ENCODE measurements at places on chromosomes 6 and 20.

- no peak for DNase-seq
Observed at GRCh38 chr6:114342086-114342825, 567 bp downstream of the HS3ST5 start.

DNA sequence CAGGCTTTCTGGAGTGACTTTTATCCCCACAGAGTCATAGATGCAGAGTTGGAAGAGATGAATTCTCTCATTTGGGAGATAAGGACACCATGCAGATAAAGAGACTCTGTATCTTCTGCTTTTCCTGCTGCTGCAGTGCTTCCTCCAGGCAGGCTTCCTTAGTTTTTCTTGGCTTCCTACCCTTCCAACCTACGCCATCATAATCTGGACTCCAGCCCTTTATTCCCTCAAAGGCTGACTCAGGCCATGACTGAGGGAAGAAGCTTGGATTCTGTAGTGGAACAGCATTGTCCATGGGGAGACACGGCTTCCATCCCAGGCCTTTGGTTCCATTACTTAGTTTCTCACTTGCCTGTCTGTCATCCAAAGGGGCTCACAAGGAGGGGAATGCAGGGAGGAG lies 6.5 kb upstream of the RNF24 start:
- DNase-seq, result no peak

GRCh38 chr6:157535340-157536222 lies 154.6 kb downstream of the ZDHHC14 start:
- no peak for DNase-seq

GRCh38 chr6:31681135-31681671 lies 336 bp upstream of the LY6G5C start:
- DNase-seq, result no peak

DNA sequence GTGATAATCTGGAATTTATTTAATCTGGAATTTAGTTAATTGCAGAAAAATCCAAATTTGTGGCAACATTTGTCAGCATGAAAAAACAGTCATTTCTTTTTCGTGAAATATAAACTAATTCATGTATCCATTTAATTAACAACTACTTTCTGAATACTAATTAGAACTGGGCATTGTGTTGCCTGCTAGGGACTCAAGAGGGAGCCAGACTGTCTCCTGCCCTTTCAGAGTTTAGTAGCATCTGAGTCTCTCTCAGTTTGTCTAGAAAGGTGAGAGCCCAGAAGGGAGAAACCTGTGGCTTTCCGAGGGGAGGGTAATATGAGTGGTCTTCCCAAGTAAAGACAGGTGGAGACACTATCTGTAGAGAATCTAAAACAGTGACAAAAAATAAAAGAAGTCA lies 210.9 kb upstream of the HDDC2 start:
- no peak for DNase-seq

DNA sequence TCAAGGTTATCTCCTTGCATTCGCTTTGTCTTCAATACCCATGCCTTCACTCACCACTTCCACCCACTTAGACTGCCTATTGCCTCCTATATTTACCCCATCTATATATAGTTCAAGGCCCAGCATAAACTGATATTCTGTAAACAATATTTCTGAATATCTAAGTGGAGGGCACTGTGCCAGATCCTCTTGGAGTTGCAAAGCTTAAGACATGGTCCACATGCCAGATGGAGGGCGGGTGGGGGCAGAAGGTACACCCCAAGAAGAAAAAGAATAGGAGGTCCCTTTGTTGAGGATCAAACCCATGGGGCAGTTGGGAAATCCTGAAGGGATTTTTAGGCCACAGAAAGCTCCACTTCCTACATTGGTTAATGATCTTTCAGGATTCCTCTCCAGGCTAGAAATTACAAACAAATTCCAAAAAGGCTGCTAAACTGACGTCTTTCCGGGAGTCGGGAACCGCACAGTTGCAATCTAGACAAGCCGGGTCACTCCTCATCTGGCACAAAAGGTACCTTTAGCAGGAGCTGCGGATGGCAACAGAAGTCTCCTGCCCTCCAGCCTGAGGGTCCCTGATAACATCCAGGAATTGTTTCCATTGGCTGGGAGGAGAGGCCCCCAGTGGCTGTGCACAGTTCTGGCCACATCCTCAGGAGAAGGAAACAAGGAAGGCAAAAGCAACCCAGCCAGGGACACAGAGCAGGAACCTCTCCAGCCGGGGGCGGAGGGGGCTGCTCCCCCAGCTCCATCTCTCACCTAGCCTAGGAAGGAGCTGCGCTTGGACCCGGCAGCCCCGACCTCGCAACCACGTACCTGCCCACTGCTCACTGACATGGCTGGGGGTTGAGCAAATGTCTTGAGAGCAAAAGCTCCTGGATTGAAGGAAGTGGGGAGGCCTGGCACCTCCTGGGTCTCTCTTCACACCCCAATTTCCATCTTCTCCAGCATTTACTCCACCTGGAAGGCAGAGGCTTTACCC lies 5.9 kb upstream of the LPIN3 start:
- no peak for DNase-seq
